Hepatic stellate cell (primary cell): ENCODE measurements at places on chromosomes 7 and 10.

- no peak for DNase-seq
These were observed 5.6 kb upstream of the PAX2 start for GRCh38 chr10:100739517-100740368.

GRCh38 chr7:134477954-134478353 lies 19.1 kb upstream of the AKR1B1 start:
- no peak for DNase-seq

GRCh38 chr7:17195576-17195975 lies 102.9 kb upstream of the AHR start:
- DNase-seq, result no peak

- DNase-seq, result no peak
These were observed 509.0 kb upstream of the ZMIZ1 start for GRCh38 chr10:78559661-78560340.

DNA sequence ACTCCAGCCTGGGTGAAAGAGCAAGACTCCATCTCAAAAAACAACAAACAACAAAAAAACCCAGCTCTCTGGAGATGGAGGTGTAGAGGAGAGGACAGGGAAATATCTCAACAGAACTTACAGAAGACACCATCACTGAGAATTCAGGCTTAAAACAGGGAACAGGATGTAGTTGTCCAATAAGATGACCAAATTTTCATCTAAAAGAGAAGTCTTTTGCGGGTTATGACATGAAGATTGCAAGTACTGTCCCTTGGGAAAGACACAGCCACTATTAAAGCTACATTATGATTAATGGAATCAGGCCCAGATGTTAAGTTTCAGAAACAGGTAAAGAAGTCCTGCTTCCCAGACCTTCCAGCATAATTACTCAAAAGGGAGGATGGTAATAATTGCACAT lies 235.2 kb upstream of the NRP1 start:
- no peak for DNase-seq

DNA sequence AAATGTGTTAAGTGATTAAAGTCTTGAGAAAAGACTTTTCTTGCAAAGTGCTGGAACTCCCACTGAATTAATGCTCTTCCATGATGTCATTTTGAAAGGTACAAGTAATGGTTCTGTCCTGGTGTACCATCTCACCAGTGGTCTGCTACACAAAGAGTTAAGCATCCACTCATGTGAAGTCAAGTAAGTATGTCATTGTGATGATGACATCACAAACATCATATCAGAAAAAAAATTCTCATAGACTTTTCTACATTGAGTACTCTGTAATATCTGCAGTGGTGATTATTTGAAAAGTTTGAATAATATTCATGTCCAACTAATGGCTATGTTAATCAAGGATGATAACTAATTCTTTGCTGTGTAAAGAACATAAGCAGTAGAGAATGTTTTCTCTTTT lies 22.6 kb downstream of the WDR11 start:
- no peak for DNase-seq

- no peak for DNase-seq
These were observed 15.4 kb upstream of the KDM7A start for GRCh38 chr7:140192176-140192575.

GRCh38 chr7:88317422-88317821 lies 10.7 kb upstream of the STEAP4 start:
- no peak for DNase-seq

DNA sequence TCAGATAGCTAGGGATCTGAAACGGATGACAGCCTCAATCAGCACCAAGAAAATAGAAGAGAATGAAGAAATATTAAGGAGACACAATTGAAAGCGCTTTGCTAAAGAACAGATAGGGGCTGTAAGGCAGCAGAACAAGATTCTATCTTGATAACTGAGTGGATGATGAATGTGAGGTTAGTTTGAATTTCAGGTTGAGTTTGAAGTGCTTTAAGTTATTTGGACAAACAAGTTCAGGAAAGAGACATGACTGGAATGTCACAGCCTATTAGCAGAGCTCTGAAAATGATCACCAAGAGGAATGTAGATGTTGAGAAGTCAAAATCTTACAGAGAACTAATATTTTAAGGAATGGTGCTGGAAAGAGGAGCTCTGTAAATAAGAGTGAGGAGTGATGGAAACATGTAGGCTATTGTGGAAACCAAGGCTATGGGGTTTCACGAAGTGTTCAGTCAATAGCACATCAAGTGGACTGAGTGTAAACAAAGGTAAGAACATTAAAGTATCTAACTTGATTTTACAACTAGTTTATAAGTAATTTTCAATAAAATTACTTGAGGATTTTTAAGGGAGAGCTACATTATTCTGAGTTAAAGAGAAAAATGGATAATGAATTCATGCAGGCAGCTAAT lies 61.6 kb downstream of the MEST start:
- no peak for DNase-seq

GRCh38 chr10:13649844-13650520 lies 63.2 kb downstream of the PRPF18 start:
- no peak for DNase-seq

DNA sequence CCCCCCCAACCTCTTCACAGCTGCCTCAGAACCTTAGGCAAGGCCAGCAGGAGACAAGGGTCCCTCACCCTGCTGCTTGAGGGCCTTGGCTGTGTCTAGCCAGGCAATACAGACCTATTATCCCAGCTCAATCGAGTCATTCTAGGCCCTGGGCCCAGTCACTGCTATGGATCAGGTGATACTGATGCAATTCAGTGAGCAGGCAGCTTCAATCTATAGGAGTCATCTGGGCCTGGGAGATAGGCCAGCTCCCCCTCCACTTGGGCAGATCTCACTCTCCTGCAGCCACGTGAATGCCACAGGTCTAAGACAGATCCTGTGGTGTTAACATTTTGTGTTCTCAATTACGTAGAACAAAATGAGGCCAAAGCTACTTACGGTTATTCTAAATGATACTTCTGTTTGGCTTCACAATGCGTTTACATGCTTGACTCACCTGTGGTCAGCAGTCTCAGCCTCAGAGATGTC lies 68.0 kb upstream of the LRRC4 start:
- no peak for DNase-seq

DNA sequence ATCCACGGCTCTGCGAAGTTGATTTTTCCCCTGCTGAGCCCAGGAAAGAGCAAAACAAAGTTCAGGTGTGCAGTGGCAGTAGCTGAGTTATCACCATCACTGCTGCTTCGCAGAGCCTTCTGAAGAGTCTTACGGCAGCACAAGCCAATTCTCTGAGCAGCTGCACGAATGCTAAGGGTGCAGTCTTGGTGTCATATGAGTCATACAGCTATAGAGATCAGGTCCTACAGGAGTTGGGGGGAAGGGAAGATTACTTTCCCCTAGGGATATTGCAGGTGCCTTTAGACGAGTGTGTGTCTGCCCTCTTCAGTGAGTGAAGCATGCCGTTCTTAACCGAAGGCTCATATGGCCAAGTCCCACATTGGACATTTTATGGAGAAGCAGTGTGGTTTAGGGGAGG lies 227.8 kb downstream of the CELF2 start:
- no peak for DNase-seq

DNA sequence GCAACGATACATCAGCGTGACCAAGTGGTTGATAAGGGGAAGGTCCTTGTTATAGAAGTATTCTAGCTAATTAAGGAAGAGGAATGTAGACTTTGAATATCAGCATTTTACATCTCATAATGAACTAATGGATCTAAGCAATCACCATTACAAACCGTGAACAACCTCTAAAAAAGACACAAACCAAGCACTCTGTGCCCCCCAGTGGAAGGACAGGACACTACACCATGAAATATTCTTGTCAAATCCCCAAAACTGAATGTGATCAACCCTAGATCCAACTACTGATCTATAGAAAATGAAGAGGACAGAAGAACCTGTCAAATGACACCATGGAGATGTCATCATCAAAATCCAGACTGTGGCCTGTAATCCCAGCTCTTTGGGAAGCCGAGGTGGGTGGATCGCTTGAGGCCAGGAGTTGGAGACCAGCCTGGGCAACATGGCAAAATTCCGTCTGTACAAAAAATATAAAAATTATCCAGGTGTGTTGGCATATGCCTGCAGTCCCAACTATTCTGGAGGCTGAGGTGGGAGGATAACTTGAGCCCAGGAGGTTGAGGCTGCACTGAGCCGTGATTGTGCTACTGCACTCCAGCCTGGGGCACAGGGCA lies 111.3 kb upstream of the CARD11 start:
- peak; percentile 41 for DNase-seq

GRCh38 chr7:124724079-124724478 lies 41.5 kb downstream of the GPR37 start:
- DNase-seq, result no peak

GRCh38 chr7:65409363-65409762 lies 35.7 kb downstream of the ZNF92 start:
- DNase-seq, result no peak

GRCh38 chr10:43846187-43846680 lies 197.6 kb upstream of the ZNF32 start:
- peak; percentile 49 for DNase-seq

GRCh38 chr7:132697003-132697402 lies 120.7 kb upstream of the PLXNA4 start:
- no peak for DNase-seq

GRCh38 chr10:10141782-10142382 lies 875.8 kb upstream of the CELF2 start:
- DNase-seq, result no peak

DNA sequence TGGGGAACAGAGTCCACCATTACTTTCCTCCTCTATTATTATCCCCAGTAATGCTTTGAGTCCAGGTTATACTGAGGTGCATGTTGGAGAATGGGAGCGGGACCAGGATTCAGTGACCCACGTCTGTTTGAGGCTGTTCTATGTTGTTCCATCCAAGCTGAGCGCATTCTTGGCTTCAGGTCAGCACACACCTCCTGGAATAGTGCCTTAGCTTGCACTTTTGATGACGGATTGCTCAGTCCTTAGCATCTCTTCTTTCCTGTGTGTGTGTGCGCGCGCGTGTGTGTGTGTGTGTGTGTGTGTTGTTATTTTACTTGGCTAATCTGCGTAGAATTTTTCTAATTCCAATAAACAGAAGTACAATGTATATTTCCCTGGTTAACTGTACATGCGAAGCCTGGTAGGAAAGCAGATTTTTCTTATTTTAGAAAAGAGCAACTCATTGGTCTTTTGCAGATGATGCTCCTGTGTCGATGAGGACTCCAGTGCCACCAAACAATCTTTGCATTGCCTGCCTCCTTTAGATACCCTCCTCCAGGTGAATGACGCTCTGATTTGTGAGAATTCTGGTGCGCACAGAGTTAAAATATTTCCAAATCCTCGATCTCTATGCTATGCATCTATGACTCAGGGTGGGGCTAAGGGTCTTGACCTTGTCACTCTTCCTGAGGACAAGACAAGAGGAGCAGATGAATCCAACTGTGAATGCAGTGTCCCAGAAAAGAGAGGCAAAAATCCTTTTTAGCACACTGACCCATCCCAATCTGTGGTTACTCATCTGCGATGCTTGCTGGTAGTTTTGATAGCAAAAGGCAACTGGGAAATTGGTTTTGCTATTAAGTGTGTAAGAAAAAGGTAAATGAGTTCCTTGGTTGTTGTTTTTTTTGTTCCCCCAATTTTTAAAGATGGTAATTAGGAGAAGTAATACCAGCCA lies 13.3 kb upstream of the CELF2 start:
- no peak for DNase-seq

- DNase-seq, result peak; percentile 35
These were observed 288.9 kb upstream of the KLF6 start for GRCh38 chr10:4073912-4074311.

- no peak for DNase-seq
These were observed 3.4 kb downstream of the KCNIP2 start for GRCh38 chr10:101840102-101840684.

DNA sequence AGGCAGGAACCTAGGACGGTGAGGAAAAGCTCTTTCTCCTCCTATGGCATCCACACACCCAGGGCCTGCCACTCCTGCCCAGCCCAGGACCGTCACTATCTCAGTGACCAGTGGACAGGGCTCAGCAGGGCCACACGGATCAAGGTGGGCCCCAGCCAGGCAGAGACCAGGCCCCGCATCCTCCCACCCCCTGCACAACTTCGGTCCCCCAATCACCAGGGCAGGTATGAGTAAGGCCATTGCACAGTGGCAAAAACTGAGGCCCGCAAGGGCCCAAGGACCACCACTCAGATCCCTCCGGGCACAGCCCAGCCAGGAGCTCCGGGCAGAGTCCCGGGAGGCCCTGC lies 30.3 kb downstream of the OAT start:
- DNase-seq, result no peak

GRCh38 chr7:50739744-50740435 lies 42.8 kb downstream of the GRB10 start:
- DNase-seq, result no peak

GRCh38 chr7:142459551-142459963 lies 201.7 kb upstream of the PRSS58 start:
- peak; percentile 50 for DNase-seq

- peak; percentile 97 for DNase-seq
These were observed 55.9 kb downstream of the PWWP2B start for GRCh38 chr10:132452651-132453469.

DNA sequence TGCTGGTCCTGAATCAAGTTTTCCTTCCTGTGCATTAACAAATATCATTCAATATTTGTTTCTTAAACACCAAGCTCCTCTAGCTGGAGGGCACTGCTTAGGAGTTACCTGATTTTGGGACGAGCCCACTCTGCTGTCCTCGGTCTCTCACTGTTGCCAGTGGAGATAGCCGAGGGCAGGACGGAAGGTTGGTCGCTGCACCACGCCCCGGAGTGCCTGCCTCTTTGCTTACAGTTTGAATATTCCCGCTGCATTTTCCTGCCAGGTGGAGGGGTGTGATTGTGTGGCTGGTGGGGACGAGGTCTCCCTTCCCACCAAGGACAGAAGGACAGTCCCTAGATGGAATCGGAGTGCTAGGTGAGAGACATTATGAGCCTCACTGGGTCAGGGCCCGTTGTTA lies 201.5 kb downstream of the DNAJB6 start:
- DNase-seq, result no peak

GRCh38 chr10:63197344-63198092 lies 64.4 kb downstream of the NRBF2 start:
- peak; percentile 49 for DNase-seq

DNA sequence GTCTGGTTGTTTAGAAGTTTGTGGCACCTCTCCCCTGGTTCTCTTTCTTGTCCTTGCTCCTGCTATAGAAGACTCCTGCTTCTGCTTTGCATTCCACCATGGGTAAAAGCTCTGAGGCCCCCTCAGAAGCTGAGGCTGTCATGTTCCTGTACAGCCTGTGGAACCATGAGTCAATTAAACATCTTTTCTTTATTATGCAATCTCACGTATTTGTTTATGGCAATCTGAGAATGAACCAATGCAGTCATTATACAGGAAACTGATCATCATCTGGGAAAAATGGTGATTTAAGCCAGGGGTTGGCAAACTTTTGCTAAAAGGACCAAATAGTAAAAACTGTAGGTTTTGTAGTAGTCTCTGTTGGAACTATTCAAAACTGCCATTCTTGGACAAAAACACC lies 175.4 kb downstream of the CSTF2T start:
- DNase-seq, result no peak

- no peak for DNase-seq
These were observed 36.5 kb downstream of the DPCD start for GRCh38 chr10:101624526-101625102.

DNA sequence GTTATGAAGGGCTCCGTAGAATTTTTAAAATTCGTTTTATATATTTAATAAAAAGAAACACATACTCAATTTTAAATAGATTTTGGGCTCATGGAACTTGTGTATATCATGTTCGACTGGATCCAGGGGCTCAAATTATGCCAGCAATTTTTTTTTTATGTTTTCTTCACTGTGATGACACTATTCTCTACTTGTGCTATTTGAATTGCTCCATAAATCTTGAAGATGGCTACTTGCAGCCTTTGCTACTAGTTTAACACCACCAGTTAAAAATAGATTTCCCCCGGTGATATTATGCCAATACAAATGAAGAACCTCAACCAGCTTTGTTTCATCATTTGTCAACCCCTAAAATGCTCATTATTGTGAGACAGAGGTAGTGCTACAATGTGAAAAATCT lies 933.2 kb downstream of the IPMK start:
- no peak for DNase-seq
